Stimulated activated CD4-positive, alpha-beta T cell treated with anti-CD3 and anti-CD28 coated beads, Interleukin-15, amount 100 ng/mL, for 1 hour (primary cell): ENCODE measurements at places on chromosomes 3 and 15.

DNA sequence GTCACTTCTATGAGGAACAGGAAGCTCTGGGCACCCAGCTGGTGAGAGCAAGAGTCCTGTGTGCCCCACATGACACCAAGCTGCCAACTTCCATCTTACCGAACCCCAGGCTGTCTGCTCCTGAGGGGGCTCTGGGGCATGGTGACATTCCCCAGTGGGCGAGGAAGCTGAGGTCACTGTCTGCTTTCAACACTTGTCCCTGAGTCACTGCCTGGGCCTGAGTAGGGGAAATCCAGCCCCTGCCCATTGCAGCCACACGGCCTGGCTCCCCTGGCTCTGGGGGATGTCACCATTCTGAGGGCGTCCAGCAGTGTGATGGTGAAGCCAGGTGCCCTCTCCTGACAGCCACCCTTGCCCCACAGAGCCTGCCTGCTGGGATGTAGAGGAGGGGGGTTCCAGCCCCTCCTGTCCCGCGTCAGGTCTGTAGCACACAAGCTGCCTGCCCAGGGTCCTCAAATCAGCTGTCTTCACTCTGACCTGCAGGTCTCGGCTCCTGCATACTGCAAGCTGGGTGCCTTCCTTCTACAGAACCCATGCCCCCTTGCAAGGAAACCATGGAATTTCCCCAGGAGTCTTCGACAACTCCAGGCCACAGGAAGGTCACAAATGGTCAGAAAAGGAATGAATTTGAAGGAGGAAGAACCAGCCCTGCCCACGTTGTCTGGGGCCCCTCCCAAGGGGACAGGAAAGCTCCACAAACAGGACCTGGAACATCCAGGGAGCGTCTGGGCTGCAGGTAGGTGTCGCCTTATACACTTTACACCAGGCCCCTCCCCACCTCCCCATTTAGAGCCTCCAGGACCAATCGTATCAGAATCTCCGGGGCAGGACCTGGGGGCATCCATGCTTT, 69.9 kb upstream of the GATM start:
- DNase-seq = no peak

DNA sequence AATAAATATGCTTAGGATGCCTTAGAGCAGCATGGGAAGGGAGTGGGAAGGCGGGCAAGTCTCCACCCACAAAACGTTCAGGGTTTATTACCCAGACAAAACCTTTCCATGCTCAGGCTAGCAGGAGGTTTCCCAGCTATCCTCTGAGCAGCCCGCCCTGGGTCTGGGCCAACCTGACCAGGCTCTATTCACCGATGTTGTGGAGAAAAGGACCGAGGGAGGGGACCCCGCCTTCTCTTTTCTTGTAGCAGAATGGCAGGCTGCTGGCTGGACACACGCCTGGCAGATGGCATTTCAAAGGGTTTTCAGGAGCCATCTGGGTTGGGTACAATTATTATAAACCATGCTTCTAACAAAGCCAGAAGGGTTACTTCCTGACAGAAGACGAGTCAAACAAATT, 540.9 kb downstream of the MAGI1 start:
- DNase-seq = no peak

DNA sequence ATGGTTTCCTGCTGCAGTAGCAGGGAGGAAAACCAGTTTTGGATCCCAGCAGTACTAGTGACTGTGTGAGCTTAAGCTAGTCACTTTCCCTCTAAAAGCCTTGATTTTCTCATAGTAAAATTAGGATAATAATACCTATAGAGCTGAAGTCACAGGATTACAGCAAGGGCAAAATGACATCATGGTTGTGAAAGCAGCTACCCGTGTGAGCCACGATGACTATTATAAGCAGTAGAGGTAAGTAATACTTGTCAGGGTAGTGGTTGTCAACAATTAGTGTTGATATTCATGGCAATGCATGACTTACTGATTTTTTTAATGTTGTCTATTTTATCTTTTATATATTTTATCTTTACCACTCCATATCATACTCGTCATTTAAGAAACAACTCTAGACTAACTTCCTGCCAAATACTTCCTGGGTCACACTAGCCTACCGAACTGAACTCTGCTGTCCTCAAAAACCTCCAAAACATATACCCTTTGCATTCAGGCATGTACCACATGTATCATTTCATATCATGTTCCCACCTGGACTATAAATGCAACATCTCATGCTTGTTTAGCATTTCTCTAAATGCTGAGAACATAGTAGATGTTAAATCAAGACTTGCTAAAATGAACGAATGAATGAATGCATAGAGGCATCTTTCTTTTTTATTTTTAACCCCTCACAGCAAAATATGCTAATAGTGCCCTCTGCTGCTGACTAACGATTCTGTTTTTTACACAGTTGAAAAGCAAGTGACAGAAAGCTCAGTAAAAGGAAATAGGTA, 172.6 kb downstream of the P3H2 start:
- DNase-seq = no peak

GRCh38 chr15:40873694-40874561, at the start of gene RHOV:
TSS of gene RHOV (minus strand) at chr15:40874234. CDS start at chr15:40874139, 95 bp downstream.
- no peak for DNase-seq

- no peak for DNase-seq
Measured at GRCh38 chr3:46019707-46020106, 7.6 kb downstream of the XCR1 start.

GRCh38 chr15:27623560-27624305, 475.4 kb downstream of the OCA2 start:
- no peak for DNase-seq

DNA sequence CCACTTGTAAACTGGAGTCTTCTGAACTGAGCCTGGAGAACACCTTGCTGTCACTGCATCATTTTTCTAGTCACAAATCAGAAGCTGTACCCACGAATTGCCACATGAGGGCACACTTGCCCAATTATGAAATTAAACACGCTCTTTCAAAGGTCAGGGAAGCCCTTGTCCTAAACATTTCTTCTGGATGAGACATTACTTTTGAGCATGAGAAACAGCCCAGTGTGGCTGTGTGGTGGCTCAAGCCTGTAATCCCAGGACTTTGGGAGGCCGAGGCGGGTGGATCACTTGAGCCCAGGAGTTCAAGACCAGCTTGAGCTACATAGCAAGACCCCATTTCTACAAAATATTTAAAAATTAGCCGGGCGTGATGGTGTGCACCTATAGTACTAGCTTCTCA, 27.5 kb upstream of the CFAP161 start:
- no peak for DNase-seq

GRCh38 chr3:183711516-183711915, 13.9 kb downstream of the YEATS2 start:
- DNase-seq = no peak

- no peak for DNase-seq
Measured at GRCh38 chr3:173217127-173217526, 76.1 kb upstream of the SPATA16 start.

DNA sequence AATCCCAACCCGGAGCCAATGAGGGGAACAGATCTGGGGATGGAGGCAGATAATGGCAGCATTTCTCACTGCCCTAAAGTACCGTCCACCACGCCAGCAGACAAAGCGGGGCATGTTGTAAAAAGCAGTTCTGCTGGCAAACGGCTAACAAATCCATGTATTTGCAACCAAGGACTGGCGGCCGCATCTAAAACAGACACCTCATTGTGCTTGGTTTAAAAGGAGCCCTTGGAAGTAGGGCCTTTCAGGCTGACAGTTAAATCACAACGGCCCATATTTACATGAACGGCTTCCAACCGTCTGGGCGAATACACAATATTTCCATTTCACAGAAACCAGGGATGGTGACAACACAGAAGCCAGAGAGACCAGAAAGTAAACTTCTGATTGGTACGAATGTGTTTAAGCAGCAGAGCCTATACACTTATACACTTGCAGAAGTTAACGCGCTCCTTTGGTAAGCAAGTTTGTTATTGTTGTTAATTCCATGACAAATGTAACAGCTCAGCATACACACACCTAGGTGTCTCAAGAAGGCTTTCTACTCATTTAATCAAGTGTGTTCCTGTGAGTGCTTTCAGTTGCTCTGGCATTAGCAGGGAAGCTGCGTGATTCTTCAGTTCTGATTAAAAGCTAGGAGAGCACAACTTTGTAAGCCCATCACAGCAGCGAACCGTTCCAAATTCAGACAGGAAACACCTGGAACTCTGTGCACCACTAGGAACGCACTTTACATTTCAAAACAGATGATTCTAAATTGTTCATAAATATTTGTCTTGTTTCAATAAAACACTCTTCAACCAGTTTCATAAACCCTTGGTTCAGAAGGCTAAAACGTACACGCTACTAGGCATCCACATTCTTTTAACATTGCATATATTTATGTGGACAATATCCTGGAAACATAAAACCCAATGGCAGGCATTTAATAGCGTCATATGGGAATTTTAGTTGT, 112.9 kb downstream of the PDZRN3 start:
- no peak for DNase-seq

- DNase-seq = no peak
Measured at GRCh38 chr3:66856533-66856932, 141.6 kb upstream of the KBTBD8 start.

DNA sequence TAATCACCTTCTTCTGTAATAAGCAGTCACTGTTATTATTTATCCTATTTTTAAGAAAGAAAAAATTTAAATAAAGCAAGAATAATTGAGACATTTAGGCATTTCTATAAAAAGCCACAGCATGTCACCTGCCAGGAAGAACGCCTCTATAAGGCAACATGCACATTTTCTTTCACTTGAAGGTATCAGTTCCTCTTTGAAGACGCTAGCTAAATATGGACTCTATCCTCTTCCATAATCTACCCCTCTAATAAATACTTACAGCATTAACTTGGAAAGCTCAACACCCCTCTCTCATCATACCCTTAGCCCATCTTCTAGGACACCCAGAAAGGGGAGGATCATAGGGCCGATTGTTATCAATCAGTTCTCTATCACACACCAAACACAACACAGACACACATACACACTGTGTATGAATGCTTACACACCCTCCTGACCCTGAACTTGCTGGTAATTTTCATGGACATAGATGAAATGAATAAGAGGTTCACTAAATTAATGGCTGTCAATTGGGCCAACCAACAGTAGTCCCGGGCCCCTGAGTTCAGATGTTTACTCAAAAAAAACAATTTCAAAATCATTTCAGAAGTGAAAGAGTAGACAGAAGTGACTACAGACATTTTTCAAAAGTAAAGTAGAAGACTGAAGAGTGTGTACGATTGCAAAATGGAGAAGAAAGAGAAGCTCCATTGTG, 102.5 kb downstream of the ZMAT3 start:
- no peak for DNase-seq

GRCh38 chr15:89328398-89329254, 6.0 kb downstream of the POLG start:
- DNase-seq = no peak

DNA sequence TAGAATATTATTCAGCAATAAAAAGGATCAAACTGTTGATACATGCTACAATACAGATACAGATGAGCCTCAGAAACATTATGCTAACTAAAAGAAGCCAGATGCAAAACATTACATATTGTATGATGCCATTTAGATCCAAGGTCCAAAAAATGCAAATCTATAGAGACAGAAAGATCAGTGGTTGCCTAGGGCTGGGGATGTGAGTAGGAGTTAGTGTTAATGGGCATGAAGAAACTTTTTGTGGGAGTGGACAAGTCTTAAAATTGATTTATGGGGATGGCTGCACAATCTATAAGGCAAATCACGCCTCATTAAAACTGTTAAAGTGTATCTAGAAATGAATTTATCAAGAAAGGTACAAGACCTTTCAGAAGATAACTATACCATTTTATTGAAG, 45.0 kb downstream of the EHHADH start:
- no peak for DNase-seq

DNA sequence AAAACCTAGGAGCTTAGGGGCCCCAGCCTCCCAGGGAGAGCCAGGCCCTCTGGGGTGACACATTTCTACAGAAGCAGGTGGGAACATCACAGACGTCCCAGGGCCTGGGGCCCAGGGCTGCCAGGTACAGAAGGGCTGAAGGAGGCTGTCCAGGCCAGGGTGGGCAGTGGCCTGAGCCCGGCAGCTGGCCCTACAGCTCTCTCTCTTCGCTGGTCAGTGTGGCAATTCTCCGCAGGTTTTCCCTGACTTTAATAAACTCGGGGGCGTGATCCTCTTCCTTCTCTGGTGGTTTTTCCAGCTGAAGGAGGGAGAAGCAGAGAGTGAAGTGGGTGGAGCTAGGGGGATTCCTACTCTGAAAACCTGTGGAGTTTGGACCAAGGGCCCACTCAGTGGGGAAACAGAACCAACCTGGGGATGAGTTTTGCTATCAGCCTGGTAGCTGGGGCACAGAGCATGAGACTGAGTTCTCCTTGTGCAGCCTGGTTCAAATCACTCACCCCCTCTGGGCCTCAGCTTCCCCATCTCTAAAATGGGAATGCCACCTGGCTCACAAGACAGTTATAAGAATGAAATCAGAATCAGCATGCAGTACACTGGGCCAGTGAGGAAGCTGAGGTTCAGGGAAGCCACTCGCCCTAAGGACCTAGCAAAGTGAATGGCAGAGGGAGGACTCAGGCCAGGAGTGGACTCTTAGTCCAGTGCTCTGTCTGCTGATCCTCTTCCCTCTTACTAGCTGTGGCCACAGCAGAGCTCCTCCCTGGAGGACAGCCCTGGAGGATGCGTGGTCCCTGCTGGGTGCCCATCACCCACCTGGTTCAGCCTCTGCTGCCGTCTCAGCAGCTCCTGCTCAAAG, 10.6 kb downstream of the FAM107A start:
- DNase-seq = no peak

DNA sequence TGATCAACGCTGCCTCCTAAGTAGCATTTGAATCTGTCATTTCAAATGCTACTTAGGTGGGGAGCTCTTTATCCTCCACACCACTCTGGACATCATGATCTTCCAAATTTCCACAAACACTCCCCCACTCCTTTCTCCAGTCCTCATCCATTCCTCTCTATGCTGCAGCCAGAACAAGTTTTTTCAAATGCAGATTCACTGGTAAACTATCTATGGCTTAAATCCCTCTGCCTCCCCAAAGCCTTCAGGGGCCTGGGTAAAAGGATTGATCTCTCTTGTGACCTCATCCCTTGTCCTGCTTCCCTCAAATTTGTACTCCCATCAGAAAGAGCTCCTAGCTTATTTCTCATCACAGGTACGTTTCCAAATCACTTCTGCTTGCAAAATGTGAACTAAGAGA, 1.3 kb upstream of the AEN start:
- DNase-seq = no peak

GRCh38 chr3:35320646-35321407, 318.5 kb upstream of the ARPP21 start:
- DNase-seq = no peak

DNA sequence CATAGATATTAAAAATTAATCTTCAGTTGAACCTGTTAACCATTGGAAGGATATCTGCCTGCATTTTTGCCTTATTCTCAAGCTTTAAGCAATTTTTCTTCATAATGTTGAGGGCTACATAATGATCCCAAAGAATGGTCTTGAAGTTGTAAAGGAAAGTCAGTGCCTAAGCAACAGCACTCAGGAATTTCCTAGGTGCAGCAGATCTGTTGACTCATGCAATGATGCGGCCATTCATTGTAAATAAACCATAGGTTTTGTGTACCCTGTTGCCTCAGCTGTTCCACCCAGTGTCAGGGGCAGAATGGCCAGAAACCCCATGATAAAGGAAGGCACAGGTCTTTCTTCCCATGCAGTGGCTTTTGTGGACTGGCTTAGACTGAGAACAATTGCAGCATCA, 78.4 kb upstream of the TRIM42 start:
- DNase-seq = no peak
